ENCODE measurements at places on chromosomes 12 and 14. TPM values are rescaled to one million over a fixed set of nuclear protein-coding genes. Genes with fewer than 3 reads are reported as not detected.

Gene BCL7A
- 19.0 TPM for polyA plus RNA-seq

Gene KCNJ8
- 23.7 TPM for polyA plus RNA-seq

DNA sequence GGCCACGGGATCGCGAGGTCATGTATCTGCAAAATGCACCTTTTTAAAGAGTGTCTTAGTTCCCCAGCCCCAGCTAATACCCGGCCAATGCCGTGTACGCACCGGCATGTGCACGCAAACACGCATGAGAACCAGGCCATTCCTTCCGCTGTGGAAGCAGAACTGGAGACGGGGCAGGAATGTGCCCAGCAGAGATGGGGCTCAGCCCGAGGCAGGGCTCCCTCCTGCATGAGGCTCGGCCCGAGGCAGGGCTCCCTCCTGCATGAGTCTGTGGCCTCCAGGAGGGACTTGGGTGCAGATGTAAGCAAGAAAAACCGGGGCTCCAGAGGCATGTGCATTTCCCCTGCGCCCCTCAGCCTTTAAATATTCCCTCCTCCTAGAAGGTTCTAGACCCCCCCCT, 38.2 kb downstream of the SLC6A12 start:
- no peak for DNase-seq

Gene PLCZ1
- polyA plus RNA-seq = 0.21 TPM

DNA sequence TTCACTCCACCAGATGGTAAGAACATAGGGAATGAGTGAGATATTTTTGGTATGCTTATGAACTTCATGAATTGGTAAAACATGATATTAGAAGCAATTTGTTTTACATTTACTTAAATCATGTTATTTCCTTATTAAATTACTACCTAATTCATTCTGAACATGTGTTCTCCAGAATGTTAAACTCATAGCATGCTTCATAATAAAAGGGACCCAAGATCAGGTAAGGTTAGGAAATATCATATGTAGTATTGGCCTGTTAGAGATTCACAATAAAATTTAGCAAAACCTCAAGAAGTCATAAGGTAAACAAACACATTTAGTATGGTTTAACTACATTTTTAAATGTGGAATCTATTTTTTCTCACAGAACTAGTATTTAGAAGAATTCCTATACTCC, 28.2 kb downstream of the PTPRQ start:
- DNase-seq = peak; percentile 27

- DNase-seq = no peak
These were observed 336.4 kb upstream of the FBXO33 start for GRCh38 chr14:39768589-39768988.

DNA sequence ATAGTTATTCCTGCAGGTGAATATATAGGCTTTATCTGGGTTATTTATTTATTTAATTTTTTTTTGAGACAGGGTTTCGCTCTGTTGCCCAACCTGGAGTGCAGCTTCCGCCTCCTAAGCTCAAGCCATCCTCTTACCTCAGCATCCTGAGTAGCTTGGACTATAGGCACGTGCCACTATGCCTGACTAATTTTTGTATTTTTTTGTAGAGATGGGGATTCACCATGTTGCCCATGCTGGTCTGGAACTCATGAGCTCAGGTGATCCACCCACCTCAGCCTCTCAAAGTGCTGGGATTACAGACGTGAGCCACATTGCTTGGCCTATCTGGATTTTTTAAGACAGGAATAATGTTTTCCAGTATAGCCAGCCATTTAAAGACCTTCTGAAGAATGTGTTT, 2.0 kb downstream of the RAN start:
- DNase-seq = no peak

Gene IRAK4
- 6.1 TPM for polyA plus RNA-seq

- DNase-seq = no peak
These were observed 7.7 kb upstream of the PLEKHG7 start for GRCh38 chr12:92695056-92695455.

Gene LMNTD1
- 0.28 TPM for polyA plus RNA-seq

DNA sequence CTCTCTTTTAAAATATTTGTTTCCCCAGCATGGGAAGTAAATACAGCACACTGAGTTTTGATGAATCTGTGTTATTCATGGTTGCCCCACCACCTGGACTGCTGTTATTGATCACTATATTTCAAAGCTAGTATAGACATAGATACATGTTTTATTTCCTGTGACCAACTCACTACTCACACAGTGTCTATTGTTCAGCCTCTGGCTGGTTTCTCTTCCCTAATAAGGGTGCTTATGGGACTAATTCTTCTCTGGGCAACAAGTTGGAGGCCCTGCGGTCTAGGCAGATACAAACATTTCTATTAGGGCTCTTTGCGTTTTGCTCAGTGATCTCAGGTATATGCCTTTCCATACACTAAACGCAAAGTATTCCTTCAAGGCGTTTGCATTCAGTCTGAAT, 1191.0 kb upstream of the TMEM132C start:
- DNase-seq = no peak

- DNase-seq = no peak
These were observed 56.5 kb upstream of the CFL2 start for GRCh38 chr14:34770901-34771300.

Gene MIP
- polyA plus RNA-seq = not detected

- no peak for DNase-seq
These were observed 34.8 kb upstream of the MMP17 start for GRCh38 chr12:131793243-131794022.

Gene HOXC13
- not detected for polyA plus RNA-seq

GRCh38 chr14:73402579-73402978, 55.8 kb downstream of the NUMB start:
- DNase-seq = no peak

DNA sequence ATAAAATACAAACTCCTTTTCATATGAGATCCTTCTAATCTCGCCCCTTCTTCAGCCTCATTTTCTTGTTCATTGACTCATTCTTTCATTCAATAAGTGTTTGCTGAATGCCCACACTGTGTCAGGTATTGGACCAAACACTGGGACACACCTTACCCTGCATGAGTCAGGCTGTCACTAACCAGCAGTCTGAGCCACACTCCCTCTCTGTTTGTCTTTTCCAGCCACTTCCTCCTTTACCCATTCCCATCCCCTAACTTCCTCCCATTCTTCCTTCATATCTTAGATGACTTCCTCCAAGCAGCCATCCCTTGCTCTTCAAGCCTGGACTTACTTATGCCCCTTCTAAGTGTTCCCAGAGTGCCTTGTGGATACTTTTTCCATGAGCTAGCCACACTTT, 27.0 kb upstream of the HIF1A start:
- no peak for DNase-seq

- peak; percentile 22 for DNase-seq
These were observed 49.9 kb downstream of the HELB start for GRCh38 chr12:66352197-66352596.

Gene SVOP
- 0.65 TPM for polyA plus RNA-seq

GRCh38 chr12:46219877-46220655, 48.8 kb downstream of the SLC38A1 start:
- no peak for DNase-seq

GRCh38 chr12:14621826-14622225, 54.1 kb upstream of the PLBD1 start:
- no peak for DNase-seq

GRCh38 chr14:100212476-100213333, 26.2 kb upstream of the YY1 start:
- no peak for DNase-seq

- no peak for DNase-seq
These were observed 11.5 kb upstream of the PCED1B start for GRCh38 chr12:47067771-47068431.

DNA sequence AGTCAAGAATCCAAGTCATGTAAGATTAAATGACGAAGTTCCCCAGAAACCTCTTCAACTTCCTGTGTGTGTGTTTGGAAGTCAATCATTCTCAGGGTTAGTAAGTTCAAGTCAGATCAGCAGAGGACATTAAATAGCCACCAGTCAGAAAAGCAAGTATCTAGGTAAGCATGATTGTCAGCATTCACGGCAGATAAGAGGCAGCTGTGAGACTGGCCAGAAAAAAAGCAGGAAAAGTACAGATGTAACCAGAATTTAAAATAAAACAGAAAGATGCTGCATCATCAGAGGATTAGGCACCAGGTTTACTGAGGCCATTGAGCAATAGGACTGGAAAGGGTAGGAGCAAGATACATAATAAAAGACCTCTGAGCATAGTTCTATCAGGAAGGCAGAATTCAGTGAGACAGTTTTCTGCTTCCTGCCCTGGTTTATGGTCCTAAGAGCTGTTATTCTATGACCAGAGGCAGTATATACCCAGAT, 606.9 kb downstream of the FSCB start:
- no peak for DNase-seq

Gene CDCA3
- 18.5 TPM for polyA plus RNA-seq

Gene INSM2
- not detected for polyA plus RNA-seq

GRCh38 chr14:97945631-97946030, 1148.4 kb downstream of the VRK1 start:
- DNase-seq = no peak

Gene PIWIL1
- polyA plus RNA-seq = 0.04 TPM

DNA sequence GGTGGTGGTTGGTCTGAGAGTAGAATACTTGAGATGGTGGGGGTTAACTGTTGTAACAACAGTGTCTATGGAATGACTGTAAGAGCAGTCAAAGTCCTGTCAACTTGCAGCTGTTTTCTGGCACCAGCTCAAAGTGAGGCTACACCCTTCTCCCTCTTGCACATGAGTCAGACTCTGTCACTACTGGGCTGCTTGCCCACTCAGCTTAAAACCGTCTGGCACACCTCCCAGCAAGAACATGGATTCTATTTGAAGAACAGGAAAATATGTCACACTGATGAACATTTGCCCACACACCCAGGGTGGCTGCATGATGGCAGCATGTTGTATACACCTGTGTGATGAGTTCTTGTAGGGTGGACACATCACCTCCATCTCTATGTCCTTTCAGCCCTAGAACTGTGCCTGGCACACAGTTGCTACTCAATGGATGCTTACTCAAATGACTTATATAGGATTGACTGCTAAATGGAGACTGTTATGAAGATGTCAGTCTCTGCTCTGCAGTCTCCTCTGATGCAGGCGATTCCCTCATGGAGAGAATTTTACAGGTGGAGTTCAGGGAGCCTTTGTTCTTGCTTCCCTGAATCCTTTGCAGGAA, 19.3 kb upstream of the SERPINA6 start:
- peak; percentile 95 for DNase-seq

- DNase-seq = no peak
These were observed 203.4 kb downstream of the TTC7B start for GRCh38 chr14:90612801-90613200.

DNA sequence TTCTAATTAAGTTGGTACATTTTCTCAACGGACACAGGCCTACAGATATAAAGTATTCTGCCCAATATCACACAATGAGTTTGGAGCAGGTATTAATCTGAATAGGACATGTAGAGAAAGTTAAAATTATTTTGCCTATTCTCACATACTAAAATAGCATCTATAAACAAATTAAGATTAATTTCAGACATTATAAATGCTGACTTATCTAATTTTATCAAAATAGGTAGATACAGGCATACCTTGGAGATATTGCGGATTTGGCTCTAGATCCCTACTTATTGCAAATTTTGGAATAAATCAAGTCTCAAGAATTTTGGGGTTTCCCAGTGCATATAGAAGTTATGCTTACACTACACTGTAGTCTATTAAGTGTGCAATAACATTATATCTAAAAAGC, 41.0 kb upstream of the GRIP1 start:
- DNase-seq = no peak

DNA sequence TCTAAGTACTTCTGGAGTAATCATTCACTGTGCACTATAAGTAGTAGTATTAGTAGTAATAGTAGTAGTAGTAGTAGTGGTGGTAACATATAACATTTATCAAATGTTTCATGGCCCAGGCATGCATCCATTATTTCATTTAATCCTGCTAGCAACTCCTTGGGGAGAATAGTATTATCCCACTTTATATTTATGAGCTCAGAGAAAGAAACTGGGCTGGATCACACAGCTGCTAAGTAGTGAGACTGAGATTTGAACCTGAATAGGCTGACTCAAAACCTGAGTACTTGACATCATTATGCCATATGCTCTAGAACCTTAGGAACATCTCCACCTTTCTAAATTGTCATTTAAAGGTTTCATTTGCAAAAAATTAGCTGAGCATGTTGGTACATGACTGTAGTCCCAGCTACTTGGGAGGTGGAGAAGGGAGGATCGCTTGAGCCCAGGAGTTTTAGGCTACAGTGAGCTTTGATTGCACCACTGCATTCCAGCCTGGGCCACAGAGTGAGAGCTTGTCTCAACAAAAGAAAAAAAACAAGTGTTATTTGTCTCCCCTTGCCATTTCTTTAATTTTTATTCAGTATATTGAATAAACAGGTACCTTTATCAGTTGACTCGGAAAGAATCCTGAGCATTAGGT, 11.4 kb upstream of the NID2 start:
- DNase-seq = no peak

Gene SLC4A8
- polyA plus RNA-seq = 0.85 TPM

Gene RBP5
- 3.1 TPM for polyA plus RNA-seq

- peak; percentile 94 for DNase-seq
These were observed 47.9 kb upstream of the PLEKHG7 start for GRCh38 chr12:92654929-92655328.

Gene GPRC5A
- polyA plus RNA-seq = 2.2 TPM

Gene TRPV4
- polyA plus RNA-seq = 0.65 TPM

Gene CCDC197
- polyA plus RNA-seq = not detected

DNA sequence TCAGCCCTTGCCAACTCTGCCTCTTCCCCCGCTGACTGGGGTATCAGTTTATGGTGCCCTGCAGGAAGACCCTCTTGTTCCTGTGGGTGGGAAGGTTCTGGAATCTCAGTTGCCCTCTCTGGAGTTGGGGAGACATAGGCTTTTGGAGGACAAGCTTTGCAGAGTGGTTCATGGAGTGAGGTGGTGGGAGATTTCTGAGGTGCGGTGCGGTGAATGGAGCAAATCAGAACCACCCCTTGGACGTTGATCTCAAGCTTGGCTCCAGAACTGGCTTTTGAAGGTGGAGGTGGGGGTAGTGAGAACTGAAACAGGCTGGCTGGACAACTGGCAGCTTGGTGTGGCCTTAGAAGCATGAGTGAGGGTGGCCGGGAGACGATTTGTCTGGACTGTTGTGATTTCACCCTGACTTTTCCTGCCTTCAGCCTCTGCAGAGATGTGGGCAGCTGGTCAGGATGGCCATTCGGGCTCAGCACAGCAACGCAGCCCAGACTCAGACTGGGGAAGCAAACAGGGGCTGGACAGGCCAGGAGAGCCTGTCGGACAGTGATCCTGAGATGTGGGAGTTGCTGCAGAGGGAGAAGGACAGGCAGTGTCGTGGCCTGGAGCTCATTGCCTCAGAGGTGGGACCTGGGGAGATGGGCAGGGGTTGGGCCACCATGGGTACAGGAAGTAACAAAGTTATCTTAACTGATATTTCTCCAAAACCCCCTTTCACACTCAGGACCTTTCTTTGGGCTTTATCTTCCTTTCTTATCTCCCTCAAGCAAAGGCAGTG, 1.1 kb downstream of the SHMT2 start:
- no peak for DNase-seq

GRCh38 chr14:82153689-82154088, 620.0 kb upstream of the SEL1L start:
- DNase-seq = no peak

DNA sequence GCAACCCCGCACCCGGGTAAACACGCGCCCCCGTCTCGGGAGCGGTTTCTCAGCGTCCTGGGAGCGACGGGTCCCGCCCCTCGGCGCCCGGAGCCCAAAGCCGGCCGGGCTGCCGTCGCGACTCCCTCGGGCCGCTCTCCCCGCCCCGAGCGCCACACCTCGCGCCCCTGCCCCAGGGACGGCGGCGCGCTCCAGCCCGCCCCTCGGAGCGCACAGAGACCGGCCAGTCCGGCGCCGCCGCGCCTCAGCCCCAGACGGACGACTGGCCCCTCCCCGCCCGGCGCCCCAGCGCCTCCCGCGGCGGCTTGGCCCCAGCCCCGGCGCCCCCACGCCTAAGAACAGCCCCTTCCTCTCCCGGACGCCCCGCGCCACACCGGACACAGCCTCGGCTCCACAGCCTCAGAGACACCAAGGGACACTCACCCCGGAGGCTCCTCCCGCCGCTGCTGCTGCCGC, 411 bp downstream of the BTBD7 start:
- DNase-seq = peak; percentile 63

Measured in muscle of leg (tissue), 16 donors.